ENCODE measurements at places on chromosomes 1 and 21. TPM values are rescaled to one million over a fixed set of nuclear protein-coding genes. Genes with fewer than 3 reads are reported as not detected.

DNA sequence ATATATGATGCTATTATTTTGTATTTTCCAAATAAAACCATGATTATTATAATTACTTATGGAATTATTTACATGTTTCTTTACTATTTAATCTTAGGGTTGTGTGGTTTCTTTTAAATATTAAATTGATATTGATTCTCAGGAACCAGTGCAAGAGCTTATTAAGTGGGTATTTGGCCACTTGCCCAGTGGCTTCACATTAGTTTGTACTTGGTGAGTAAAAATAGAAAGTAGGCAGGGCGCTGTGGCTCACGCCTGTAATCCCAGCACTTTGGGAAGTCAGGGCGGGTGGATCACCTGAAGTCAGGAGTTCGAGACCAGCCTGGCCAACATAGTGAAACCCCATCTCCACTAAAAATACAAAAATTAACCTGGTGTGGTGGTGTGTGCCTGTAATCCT, 497.1 kb downstream of the PTPRC start:
- no peaks in the 10 kb centered on the region for H3K36me3 ChIP-seq
- H3K4me1 ChIP-seq, result no peaks in the 10 kb centered on the region

- peaks cover 3% of the 10 kb centered on the region for H3K4me1 ChIP-seq
- no peak overlapping the region for H3K4me3 ChIP-seq
- no peak for DNase-seq
- no peak overlapping the region for H3K27ac ChIP-seq
Measured at GRCh38 chr1:42876009-42876408, 29.6 kb downstream of the ZNF691 start.

DNA sequence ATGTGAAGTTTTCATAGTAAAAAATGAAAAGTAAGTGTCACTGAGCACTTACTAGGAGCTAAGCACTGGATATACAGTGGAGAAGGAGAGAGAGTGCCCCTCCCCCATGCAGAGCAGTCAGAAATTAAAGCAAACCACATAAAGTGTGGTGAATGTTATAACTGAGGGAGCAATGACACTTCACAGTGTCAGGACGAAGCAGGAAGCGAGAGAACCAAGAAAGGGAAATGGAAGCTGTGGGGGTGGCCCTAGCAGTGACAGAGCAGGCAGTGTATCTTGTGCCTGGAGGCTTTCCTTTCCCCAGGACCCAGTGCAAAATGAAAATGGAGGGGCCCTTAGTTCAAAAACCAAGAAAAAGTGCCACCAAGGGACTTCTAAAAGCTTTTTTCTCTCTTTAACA, 21.5 kb upstream of the RCAN3 start:
- peaks cover 12% of the 10 kb centered on the region for H3K36me3 ChIP-seq
- no peaks in the 10 kb centered on the region for H3K27me3 ChIP-seq
- DNase-seq, result peak; percentile 65
- peaks cover 50% of the 10 kb centered on the region for H3K4me1 ChIP-seq
- H3K27ac ChIP-seq, result peak overlapping the region; percentile 99

Gene CYP4A11
- total RNA-seq, result not detected
